ENCODE measurements at places on chromosomes 16 and 17. TPM values are rescaled to one million over a fixed set of nuclear protein-coding genes. Genes with fewer than 3 reads are reported as not detected.

HP gene
- total RNA-seq, result not detected

HOXB4 gene
- total RNA-seq, result 3.0 TPM

HBA2 gene
- not detected for total RNA-seq

PTGES3L gene
- 3.6 TPM for total RNA-seq

NAGS gene
- total RNA-seq, result 3.0 TPM

DNA sequence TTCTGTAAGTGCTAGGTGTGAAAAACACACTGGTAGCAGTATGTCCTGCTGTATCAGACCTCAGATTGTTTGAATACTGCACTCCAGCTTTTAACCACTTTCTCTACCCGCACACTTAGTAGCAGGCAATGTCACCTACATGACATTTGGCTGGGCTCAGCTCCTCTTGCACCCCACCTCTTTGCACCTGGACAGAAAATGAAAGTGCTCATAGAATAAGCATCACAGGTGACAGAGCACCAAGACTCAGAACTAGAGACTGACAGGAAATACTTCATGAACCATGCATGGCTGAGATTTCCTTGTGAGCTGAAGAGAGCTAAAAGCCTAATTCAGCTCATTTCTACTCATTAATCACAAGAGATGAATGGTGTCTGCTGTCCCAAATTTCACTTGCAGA is 1014.2 kb upstream of the CDH8 start:
- DNase-seq, result no peak

- no peak for DNase-seq
Observed at GRCh38 chr17:1746975-1747543, 4.4 kb downstream of the SERPINF2 start.

DNA sequence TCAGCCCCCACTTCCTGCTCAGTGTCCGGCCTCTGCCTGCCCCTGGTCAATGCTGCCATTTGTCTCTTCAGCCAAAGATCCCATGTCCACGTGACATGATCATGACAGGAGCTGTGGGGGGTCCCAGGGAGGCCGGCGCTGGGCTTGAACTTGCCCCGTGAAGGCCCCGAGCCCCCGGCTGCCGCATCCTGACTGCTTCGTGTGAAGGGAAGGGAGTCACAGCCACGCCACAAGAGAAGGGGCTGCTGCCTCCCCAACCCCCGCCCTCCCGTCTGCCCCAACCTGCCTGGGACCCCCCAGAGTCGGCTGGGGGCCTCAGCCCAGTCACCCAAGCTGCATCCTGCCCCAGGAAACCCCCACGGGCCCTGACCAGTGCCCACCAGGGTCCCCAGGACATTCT is 14.3 kb upstream of the SSTR5 start:
- no peak for DNase-seq

DNA sequence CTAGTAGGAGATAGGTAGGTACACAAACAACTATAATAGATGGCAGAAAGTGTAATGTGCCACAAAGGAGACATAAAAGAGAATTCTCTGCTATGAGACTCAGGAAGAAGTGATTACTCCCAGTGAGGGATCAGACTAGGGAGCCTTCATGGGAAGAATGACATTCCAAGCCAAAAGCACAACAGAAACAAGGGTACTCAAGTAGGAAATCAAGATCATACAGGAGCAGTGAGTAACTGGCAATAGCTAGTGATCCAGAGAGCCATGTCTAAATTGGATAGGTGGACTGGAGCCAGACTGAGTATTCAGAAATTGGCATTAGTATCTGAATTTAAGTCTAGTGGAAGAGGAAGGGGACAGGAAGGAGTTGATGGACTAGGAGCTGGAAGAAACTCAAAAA is 10.7 kb downstream of the RFFL start:
- no peak for DNase-seq

GRCh38 chr17:10457952-10458351 is 11.4 kb downstream of the MYH4 start:
- no peak for DNase-seq

- DNase-seq, result no peak
Observed at GRCh38 chr16:57084996-57085395, 7.4 kb upstream of the CPNE2 start.

DNA sequence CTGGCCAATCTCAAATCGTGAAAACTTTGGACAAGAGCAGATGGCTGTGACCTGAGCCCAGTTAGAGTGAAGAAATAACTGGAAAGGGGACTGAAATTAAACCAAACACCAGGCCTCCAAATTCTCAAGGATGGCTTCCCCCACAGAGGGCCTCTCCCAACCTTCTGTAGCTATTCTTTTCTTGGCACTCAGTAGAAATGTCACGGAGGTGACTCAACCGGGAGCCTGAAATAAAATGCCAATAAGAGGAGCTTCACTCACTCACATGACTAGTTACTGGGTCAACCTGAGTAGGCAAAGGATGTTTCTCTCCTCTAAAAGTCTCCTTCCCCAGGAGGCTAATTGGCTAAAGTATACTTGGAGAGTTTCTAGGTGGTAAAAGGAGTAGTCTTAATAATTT is 230.7 kb downstream of the MAF start:
- no peak for DNase-seq

GRCh38 chr17:33113276-33113990 is 121.8 kb downstream of the SPACA3 start:
- no peak for DNase-seq

GRCh38 chr17:31586946-31587345 is 195.5 kb downstream of the RAB11FIP4 start:
- DNase-seq, result no peak

- no peak for DNase-seq
Observed at GRCh38 chr17:42460371-42460770, 1.7 kb downstream of the ATP6V0A1 start.

GRCh38 chr16:30085820-30086219 is 5.9 kb downstream of the TBX6 start:
- no peak for DNase-seq

DNA sequence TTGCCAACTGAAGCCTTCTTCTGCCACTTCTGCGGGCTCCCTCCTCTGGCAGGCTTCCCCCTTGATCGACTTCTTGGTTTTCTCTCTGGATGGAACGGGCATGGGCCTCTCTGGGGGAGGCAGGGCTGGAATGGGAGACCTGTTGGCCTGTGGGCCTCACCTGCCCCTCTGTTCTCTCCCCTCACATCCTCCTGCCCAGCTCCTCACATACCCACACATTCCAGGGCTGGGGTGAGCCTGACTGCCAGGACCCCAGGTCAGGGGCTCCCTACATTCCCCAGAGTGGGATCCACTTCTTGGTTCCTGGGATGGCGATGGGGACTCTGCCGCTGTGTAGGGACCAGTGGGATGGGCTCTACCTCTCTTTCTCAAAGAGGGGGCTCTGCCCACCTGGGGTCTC is 6.5 kb upstream of the LASP1NB start:
- no peak for DNase-seq

DNA sequence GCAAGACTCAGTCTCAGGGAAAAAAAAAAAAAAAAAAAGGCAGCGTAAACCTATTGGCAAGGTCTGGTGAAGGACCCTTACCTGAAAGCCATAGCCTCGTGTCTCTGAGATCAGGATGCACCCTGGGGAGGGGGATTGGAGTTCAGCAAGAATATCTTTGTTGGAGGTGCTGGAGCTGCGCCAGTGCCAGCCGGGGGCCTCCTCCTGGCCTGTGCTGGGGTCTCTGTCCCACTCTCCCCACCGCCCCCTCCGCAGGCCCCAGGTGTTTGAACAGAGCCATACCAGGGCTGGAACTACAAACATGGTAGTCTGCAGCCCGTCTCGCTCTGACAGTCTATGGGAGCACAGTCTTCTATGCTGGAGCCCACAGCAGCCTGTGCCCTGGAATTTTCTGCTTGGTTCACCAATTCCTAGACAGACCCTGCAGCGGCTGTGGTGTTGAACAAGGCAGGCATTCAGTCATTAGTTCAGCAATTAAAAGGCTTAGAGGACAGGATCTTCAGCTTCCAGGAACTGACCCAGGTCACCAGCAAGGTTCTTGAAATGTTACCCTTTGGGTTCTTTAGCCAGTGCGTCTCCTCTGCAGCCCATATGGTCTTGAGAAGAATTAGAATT is 42.2 kb upstream of the KIFC3 start:
- no peak for DNase-seq

GRCh38 chr16:20940871-20941635 is 40.5 kb downstream of the LYRM1 start:
- peak; percentile 17 for DNase-seq

GRCh38 chr17:64420143-64420670 is 28.7 kb upstream of the MILR1 start:
- DNase-seq, result no peak

- DNase-seq, result no peak
Observed at GRCh38 chr16:63092736-63093135, 1056.5 kb upstream of the CDH8 start.

Measured in activated naive CD4-positive, alpha-beta T cell treated with anti-CD3 and anti-CD28 coated beads, Interleukin-2, amount 50 U/mL, for 72 hours (primary cell).